ENCODE measurements at places on chromosomes 11 and 22. TPM values are rescaled to one million over a fixed set of nuclear protein-coding genes. Genes with fewer than 3 reads are reported as not detected.

DNA sequence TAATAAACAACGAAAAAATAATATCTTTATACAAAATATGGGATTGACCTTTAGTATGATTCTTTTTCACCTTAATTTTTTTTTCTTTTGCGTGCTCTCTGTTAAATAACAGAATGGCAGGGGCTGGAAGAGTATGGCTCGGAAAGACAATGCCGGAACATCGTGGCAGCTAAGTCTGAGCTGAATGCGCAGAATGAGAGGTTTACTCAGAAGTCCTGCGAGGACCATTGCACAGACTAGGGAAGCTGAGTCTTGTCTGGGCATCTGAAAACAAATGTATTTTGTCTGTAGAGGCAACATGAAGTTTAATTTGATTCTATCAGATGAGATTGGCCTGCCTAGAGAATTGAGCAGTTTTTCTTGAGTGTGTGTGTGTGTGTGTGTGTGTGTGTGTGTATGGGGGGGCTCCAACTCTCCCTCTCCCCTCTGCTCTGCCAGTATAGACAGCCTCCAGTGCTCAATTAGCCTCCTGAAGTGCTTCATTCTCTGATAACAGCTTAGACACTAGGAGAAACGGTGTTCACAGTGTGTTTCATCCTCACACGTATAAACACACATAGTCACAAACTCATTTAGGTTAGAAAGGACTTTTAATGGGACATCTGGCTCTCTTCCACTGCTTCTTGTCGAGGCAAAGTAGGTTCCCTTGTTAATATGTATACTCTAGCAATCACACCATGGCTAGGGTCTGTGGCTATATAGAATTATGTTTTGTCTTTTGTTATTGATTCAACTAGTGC lies 244.3 kb upstream of the SORL1-AS1 start:
- DNase-seq = no peak

DNA sequence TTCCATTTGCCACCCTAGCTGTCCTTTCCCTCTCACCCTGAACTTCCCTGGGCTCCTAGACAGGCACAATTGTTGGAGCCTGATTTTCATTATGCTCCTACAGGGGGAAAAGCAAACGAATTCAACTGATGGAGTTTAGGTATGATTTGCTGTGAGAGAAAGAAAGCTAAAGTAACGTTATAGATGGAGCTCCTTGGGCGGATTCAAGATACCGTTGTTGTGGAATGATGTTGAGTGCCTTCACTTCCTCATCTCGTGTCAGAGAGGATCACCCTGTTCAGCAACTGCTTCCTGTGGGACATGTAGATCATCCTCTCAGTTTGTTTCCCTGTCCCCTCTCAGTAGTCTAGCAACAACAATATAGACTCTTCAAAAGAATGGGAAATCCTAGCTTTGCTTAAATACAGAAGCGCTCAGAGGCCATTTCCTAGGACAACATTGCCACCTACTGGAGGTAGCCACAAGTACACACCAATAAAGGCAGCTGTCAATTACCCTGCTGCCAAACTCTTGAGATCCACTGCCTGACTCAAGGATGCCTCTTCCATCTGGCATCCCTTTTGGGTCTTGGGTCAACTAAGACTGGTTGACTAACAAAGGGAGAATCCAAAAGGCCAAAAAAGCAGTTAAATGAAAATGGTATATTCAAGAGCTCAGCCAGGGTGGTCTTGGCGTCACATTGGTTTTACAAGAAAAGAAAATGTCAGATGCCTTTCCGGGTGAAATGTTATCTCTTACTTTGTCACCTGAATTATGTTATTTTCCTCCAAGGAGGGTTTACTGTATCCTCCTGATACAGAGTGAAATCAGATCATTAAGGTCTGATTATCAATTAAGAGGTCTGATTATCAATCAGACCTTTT lies 13.5 kb upstream of the DTX4 start:
- peak; percentile 57 for DNase-seq

- no peak for DNase-seq
Measured at GRCh38 chr11:47611348-47611794, 17.2 kb upstream of the C1QTNF4 start.

GRCh38 chr22:45314054-45314721 lies 4.5 kb downstream of the FAM118A start:
- DNase-seq = no peak

Gene ABCC8
- not detected for total RNA-seq

DNA sequence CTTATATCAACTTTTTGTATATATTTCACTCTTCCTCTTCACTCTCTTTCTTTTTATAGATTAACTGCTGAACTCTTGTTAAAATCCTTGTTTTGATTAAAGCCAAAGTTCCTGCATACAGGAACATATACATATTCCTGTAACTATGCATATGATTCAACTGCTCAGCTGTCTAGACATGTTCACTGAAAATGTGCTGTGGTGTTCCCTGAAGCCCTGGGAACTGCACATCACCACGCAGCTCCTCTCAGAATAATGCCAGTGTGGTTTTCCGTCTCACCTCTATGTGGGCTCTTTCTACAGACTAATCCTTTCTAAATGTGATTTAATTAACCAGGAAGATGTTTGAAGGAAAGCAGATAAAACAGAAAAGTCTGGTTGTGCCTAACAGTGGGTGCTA lies 25.6 kb upstream of the MMP12 start:
- no peak for DNase-seq

DNA sequence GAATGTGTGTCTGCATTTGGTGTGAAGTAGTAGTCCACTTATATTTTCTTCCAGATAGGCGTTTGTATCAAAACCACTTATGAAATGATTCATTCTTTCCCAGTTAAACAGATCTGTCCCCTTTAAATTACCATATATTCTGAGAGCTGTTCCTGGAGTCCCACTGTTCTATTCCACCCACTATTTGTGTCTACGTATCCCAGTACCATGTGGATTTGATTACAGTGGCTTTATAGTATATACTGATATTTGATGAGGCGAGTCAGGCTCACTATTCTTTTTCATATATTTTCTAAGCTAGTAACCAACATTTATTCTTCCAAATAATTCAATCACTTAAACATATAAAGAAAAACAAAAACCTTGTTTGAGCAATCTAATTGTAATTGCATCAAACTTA lies 81.9 kb upstream of the RASSF10 start:
- DNase-seq = no peak

Gene TYR
- not detected for total RNA-seq

DNA sequence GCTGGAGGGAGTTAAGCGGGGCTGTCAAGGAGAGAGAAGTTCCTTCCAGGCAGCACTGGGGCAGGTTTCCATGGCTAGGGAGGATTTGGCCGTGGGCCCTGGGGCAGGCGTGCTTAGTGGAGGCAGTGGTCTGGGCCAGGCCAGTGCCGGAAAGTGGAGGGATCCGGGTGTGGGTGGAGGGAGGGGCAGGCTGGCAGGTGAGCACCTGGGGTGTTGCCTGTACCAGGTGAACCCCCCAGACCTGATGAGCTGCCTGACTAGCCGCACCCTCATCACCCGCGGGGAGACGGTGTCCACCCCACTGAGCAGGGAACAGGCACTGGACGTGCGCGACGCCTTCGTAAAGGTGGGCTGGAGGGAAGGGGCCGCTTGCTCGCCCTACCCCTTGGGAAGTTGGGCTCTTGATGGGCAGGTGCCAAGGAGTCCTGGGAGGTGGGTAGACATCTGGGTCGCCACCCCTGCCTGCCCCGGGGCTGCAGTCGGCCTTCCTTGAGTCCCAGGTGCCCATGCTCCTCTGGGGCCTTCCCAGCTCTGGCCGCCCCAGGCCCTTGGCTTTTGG lies 32.0 kb downstream of the MYO7A start:
- DNase-seq = no peak

GRCh38 chr11:132093536-132094259 lies 723.3 kb downstream of the NTM start:
- DNase-seq = no peak

Gene PYGM
- total RNA-seq = not detected

Gene CARD18
- total RNA-seq = not detected

DNA sequence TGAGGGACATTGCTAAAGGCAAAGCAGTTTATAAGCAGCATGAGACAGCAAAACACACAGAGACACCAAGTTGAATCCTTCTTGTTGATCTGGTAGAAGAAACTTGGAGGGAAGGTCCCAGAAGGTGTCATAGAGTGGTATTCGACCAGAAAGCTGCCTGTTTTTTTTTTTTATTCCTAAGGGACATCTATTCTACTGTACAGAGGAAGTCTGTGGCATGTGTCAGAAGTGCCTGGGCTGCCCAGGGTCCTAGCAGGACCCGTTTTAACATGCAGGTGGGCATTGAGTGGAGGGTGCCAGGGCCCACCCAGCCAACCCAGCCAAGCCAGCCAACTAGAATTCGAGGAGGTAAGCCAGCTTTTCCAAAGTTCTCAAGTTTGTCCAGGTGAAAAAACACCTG lies 68.0 kb upstream of the ATXN10 start:
- no peak for DNase-seq

- DNase-seq = no peak
Measured at GRCh38 chr11:133796043-133796795, 49.1 kb downstream of the SPATA19 start.

Data from SJSA1 (cell line).